ENCODE measurements at places on chromosomes 7 and 10. TPM values are rescaled to one million over a fixed set of nuclear protein-coding genes. Genes with fewer than 3 reads are reported as not detected.

ANKRD30A gene
- not detected for polyA plus RNA-seq

GRCh38 chr7:77786018-77786417, 12.2 kb downstream of the TMEM60 start:
- peaks cover 11% of the 10 kb centered on the region for H3K36me3 ChIP-seq
- no peak overlapping the region for H3K27ac ChIP-seq
- no peak for DNase-seq
- peaks cover 12% of the 10 kb centered on the region for H3K4me1 ChIP-seq
- H3K4me3 ChIP-seq: no peak overlapping the region

FZD1 gene
- polyA plus RNA-seq: 63.5 TPM

- no peak overlapping the region for H3K27ac ChIP-seq
- DNase-seq: no peak
- H3K36me3 ChIP-seq: no peaks in the 10 kb centered on the region
- H3K27me3 ChIP-seq: no peaks in the 10 kb centered on the region
- H3K4me3 ChIP-seq: no peak overlapping the region
- H3K4me1 ChIP-seq: no peaks in the 10 kb centered on the region
Observed at GRCh38 chr10:121159670-121160069, 308.5 kb downstream of the WDR11 start.

- no peak overlapping the region for H3K27ac ChIP-seq
- DNase-seq: no peak
- peaks cover 4% of the 10 kb centered on the region for H3K36me3 ChIP-seq
- H3K27me3 ChIP-seq: no peaks in the 10 kb centered on the region
- H3K4me3 ChIP-seq: no peak overlapping the region
Observed at GRCh38 chr10:72605122-72605521, 20.8 kb downstream of the MICU1 start.

HOXA10 gene
- 1.3 TPM for polyA plus RNA-seq

DNA sequence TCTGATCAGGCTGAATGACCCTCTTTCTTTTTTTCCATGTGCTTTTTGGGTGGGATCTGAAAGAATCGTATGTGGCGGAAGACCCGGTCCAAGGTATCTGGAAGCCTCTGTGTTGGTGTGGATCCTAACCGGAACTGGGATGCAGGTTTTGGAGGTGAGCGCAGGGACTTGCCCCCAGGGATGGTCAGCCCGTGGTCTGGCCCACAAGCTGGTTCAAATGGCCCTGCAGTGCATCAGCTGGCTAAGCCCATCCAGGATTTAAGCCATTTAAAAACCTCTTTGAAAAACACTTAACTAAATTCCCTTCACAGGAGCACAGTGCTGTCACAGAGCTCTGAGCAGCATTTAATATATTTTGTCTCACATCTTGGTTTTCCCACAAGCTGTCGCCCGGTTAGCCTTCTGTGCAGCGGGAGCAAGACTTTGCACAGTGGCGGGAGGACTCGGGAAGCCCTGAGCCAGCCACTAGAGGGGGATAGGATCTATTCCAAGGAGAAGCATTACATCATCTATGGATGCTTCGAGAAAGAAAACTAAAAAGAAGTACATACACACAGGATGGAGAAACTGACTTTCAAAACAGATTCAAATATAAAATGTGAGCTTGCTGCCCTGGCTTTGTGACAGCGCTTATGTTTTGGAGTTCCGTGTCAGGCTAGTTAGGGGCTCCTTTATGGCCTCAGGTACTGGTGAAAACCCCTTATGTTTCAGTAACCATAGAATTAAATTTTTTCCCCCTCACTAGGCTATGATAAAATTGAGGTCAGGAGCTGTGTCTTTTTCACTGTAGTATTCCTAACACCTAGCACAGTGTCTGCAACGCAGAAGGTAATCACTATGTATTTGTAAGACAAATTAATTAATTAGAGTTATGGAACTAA, 11.3 kb downstream of the CPA2 start:
- no peaks in the 10 kb centered on the region for H3K4me1 ChIP-seq
- no peak overlapping the region for H3K27ac ChIP-seq
- H3K36me3 ChIP-seq: no peaks in the 10 kb centered on the region
- H3K27me3 ChIP-seq: peaks cover 18% of the 10 kb centered on the region

DNA sequence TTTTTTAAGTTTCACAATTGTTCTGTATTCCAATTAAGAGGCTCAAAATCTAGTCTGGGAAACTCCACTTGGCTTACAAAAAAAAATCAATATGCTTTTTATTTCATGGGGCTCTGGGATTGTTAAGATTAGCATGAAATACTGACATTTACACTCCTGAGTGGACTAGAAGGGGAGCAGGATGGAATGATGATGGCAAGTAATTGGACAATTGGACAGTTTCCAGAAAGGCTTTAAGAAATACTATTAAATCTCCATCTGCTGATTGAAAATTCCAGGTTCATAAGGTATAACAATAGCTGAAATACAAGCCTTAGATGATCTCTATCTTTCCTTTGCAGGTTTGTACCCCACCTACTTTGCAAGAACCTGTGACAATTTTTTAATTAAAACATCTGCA, 184.4 kb downstream of the LRRTM3 start:
- H3K4me1 ChIP-seq: no peaks in the 10 kb centered on the region
- H3K4me3 ChIP-seq: no peak overlapping the region

GRCh38 chr7:105841866-105842265, 34.5 kb downstream of the ATXN7L1 start:
- H3K4me3 ChIP-seq: no peak overlapping the region
- H3K27me3 ChIP-seq: no peaks in the 10 kb centered on the region
- H3K36me3 ChIP-seq: no peaks in the 10 kb centered on the region
- DNase-seq: no peak
- H3K4me1 ChIP-seq: peaks cover 12% of the 10 kb centered on the region

ST8SIA6 gene
- polyA plus RNA-seq: 8.0 TPM

DNA sequence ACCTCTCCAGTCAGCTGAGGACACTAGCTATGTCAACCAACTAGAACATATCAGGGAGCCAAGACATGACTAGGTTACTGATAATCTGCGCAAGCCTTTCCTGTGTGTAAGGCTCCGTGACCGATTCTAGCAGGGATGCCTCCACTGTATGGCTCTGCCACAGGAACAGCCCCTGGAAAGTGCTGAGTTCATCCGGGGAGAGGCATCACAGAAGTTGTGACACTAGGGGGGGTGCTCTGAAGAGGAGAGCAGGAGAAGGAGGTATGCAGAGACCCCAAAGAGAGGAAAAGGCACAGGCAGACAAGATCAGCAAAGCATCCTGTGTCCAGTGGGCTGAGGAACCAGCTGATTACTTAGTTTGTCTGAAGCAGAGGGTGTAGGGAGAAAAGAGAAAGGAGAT, 13.5 kb downstream of the UPP1 start:
- peaks cover 98% of the 10 kb centered on the region for H3K36me3 ChIP-seq
- H3K4me1 ChIP-seq: peaks cover 30% of the 10 kb centered on the region
- no peaks in the 10 kb centered on the region for H3K27me3 ChIP-seq
- no peak overlapping the region for H3K4me3 ChIP-seq

Measured in left lung (tissue), 14 donors.